Left lung (tissue), 14 donors: ENCODE measurements at places on chromosomes 16 and 17.

DNA sequence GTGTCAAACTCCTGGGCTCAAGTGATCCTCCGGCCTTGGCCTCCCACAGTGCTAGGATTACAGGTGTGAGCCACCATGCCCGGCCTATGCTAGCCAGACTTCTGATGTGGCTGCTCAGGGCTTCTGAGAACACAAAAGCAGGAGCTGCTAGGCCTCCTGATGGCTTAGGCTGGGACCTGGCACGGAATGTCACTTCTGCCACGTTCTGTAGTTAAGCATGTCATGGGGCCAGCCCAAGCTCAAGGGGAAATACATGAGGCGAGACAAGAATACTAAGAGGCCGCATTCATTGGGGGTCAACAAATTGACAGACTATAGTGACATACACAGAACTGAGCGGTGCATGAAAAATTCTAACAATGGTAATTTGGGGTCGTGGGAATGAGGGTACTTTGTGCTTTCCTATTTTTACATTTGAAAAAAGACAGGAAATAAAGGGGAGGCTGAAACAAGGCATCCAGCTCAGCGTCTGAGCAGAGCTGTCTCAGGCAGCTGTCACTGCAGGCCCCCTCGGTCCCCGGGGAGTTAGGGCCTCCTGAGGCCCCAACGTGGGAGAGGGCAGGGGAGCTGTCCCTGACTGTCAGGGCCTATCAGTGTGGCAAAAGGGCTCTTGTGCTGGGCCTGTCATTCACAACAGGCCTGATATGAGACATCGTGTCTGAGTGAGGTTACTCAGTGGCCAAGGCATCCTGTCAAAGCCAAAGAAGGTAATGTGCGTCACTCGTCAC is 26.4 kb downstream of the CFAP20 start:
- no peak for DNase-seq

GRCh38 chr17:3647769-3648555 is 11.4 kb downstream of the CTNS start:
- peak; percentile 59 for DNase-seq

- DNase-seq, result peak; percentile 41
Observed at GRCh38 chr17:57629470-57629869, 115.6 kb downstream of the CCDC182 start.

- peak; percentile 92 for DNase-seq
Observed at GRCh38 chr17:50272711-50273653, 1.3 kb upstream of the TMEM92 start.

DNA sequence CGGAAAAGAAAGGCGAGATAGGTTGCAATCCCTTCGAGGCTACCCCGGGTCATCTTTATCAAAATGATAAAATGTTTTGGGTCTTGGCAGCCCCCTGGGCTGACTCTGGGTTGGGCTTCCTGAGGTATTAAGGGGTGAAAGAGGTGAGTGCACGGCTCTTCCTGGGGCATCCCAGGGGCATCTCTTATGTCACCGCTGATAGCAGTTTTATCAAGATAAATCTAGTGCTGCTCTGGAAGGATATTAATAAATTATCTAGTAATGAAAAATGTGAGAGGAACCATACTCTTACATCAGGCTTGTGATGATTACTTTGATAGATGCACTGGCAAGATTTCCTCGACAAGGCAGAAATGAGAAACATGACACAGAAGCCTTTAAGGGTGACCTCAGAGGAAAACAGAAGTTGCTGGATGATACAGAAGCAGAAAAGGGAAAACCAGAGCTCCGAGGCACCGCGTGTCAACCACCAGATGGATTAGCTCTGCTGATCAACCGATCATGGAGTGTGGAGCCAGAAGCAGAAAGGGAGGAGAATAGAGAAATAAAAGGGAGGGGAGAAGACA is 491.3 kb downstream of the TMEM114 start:
- no peak for DNase-seq

DNA sequence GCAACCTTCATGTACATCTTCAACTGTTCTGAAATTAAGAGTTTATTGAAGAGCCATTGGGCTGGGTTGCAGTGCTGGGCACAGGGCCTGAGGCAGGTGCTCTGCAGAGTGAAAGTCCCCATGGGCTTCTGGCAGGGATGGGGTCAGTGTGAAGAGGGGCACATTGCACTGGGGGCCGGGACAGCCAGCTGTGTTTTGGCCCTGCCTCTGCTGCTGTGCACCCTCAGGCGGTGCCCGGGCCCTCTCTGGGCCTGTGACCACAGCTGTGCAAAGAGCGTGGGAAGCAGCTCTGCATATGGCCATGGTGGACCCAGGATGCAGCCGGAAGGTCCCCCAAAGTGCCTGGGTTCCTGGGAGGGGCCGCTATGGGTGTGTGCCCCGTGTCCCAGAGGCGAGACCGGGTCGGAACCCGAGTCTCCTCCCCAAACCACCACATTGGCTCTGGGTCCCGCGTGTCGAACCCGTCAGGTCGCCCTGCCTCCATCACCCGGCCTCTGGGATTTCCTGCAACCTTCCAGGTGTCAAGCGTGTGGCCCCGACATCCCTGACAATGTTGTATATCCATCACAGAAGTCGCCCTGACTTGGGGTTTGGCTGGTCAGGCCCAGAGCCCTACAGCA is 38.2 kb upstream of the ZNF469 start:
- peak; percentile 77 for DNase-seq

- no peak for DNase-seq
Observed at GRCh38 chr16:73546341-73546845, 498.5 kb upstream of the ZFHX3 start.

GRCh38 chr16:28526201-28527099 is 12.3 kb downstream of the NUPR1 start:
- DNase-seq, result no peak

DNA sequence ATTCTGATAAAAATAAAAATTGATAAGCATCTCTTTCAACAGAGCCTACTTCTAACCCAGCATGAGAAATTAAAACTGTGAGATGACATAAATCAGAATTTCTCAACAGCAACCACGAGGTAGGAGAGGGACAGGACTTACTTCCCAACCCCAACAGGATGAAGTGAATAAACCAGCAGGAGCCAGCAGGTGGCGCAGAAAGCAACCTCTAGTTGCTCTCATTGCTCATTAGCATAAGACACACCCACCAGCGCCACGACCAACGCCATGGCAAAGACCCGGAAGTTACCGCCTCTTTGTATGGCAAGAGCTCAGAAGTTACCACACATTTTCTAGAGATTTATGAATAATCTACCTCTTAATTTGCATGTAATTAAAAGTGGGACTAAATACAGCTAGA is 189.4 kb upstream of the CDH8 start:
- DNase-seq, result peak; percentile 48

GRCh38 chr16:89944773-89945172 is 3.8 kb upstream of the DEF8 start:
- no peak for DNase-seq

- DNase-seq, result no peak
Observed at GRCh38 chr16:48501516-48502377, 108.2 kb downstream of the N4BP1 start.

DNA sequence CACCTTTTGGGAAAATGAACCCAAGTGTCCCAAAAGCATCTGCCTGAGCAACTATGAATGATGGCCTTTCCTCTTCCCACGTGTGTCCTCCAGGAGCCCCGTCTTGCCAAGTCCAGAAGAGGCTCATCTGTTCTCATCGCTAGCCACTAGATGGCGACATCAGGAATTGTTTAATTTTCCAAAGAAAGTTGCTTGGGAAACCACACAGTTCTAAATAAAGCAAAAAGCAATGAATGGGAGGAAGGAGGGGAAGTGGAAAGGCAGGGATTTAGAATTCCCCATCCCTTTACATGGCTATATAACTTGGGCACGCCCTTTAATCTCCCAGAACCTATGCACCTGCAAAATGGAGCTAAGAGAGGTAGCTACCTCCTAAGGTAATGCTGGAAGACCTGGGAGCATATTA is 9.0 kb upstream of the CDH5 start:
- DNase-seq, result peak; percentile 90

DNA sequence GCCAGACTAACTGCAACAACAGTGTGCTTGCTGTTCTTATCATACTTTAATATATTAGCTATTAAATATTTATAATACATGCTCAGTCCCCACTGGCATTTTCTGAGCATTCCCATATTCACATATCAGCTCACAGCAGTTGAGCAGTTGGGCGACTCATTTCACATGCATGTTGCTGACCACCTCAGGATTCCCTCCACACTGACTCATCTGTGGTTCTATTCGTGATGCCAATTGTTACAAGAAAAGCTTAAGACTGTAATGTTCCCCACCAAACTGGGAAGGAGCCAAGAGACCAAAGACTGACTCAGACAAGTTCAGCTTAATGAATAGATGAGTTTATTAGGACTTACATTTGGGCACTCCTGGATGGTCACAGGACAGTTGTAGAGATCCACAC is 100.3 kb upstream of the KIF2B start:
- no peak for DNase-seq

GRCh38 chr17:10398352-10398751 is 23.4 kb downstream of the MYH8 start:
- no peak for DNase-seq

DNA sequence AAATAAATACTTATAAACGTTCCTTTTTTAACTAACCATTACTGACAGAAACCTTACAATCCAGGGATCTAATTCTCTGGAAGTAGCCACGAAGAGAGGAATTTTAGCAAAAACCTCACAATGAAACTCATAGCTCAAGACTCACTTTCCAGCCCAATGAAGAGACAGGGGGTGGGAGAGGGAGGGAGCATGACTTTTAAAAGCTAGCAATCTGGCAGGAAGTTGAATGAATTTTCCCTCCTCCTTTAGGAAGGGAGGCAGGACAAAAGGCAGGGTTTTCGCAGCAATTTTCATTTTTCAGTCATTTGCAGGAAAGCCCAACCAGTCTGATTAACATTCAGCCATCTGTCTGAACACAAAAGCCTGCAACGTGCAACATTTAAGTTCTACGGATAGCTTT is 381.5 kb upstream of the PSMD7 start:
- no peak for DNase-seq

DNA sequence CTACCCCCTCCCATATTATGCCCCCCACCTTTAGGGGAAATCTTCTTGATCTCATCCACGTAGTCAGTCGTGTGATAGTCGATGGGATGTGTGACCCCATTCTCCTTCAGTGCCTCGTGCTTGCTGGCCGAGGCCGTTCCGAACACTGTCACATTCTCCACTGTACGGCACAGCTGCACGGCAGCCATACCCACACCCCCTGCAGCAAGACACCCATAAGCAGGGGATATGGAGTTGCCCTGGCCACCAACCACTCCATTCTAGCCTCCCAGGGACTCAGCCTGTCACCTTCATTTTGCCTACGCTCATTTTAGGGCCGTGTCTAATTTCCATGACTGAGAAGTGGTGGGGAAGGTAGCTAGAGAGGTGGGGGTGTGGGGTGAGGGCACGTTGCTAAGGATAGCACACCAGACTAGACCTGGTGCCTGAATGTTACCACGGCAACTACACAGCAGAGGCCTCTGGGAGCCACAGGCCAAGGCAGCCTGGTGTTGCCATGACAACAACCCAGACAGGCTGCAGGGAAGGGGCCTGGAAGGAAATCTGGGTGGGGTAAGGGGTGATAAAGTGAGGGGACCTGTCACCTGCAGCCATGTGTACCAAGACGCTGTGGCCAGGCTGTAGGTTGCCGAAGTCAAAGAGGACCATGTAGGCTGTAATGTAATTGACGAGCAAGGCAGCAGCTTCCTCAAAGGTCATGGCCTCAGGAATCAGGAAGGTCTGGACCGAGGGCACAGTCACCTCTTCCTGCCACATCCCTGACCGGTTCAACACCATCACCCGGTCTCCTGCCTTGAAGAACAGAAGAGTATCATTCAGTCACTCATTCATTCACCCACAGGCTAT is 4.0 kb downstream of the VAT1 start:
- no peak for DNase-seq

- no peak for DNase-seq
Observed at GRCh38 chr17:34571428-34572130, 7.8 kb upstream of the TMEM132E start.

DNA sequence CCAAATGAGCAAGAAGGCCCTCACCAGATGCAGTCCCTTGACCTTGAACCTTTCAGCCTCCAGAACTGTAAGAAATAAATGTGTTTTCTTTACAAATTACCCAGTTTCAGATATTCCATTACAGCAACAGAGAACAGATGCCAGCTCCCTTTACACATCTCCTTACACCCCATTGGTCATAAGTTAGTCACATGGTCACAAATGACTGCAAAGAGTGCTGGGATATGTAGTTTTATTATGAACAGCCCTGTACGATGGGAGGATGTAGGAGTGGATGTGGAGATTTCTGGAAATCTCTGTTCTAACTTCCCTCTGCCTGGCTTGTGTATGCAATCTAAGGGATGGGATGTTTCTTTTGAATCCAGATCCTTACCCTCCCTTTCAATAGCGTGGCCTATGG is 13.3 kb upstream of the RPL38 start:
- no peak for DNase-seq

DNA sequence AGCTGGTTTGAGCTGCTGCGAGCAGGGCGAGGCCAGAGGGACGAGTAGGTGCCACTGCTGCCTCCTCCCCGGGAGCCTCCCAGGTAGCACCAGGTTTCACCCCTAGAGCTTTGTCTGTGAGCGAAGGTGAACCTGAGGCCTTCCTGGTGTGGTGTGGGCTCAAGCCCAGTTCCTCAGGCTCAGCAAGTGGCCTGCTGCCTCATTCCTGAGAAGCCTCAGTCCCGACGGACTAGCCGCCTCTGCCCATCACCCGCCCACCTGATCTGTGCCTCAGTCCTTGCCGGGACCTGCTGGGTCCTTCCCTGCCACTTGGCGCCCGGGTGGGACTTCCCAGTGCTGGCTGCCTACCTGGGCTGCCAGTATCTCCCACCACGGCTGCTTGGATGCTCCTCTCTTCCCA is 1.7 kb downstream of the NLRC3 start:
- DNase-seq, result peak; percentile 49

- DNase-seq, result peak; percentile 55
Observed at GRCh38 chr17:43020789-43021740, 1.1 kb downstream of the VAT1 start.

GRCh38 chr16:76956394-76956793 is 234.6 kb upstream of the MON1B start:
- DNase-seq, result no peak

GRCh38 chr17:79438058-79438457 is 172.8 kb downstream of the RBFOX3 start:
- no peak for DNase-seq

GRCh38 chr16:47063011-47063724 is 80.6 kb downstream of the NETO2 start:
- no peak for DNase-seq

- no peak for DNase-seq
Observed at GRCh38 chr17:57391076-57391825, 134.9 kb downstream of the MSI2 start.

GRCh38 chr16:58733248-58733670 is 857 bp downstream of the GOT2 start:
- DNase-seq, result no peak

DNA sequence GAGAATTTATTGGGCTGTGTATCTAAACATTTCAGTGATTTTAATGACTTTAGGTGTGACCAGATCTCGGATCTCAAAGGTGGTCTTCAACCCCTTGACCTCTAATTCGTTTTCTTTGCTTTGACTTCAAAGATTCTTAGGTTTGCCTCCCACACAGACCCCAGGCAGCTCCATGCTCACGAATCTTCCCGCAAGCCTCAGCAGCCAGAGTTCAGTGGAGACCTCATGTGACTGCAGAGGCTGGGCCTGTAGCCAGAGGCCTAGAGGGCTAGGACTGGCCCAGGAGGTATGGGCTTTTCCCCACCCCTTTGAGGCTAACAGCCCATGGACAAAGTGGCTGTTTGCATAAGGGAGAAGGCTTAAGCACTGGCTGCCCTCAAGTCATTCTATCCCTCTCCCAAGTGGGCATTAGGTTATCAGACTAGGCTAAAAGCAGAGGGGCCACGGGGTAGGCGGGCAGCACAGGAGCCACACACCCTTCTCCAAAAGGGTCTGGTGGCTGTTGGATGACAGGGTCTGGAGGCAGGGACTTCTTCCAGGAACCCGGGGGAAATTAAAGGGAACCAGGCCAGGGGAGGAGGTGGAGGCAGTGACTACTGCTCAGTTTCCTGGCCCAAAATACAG is 3.0 kb downstream of the HIRIP3 start:
- no peak for DNase-seq
